ENCODE measurements at places on chromosomes 6 and 20.

- no peak for DNase-seq
Observed at GRCh38 chr6:87724983-87725811, 23.2 kb upstream of the AKIRIN2 start.

- DNase-seq = no peak
Observed at GRCh38 chr6:57324538-57324937, 7.1 kb downstream of the PRIM2 start.

DNA sequence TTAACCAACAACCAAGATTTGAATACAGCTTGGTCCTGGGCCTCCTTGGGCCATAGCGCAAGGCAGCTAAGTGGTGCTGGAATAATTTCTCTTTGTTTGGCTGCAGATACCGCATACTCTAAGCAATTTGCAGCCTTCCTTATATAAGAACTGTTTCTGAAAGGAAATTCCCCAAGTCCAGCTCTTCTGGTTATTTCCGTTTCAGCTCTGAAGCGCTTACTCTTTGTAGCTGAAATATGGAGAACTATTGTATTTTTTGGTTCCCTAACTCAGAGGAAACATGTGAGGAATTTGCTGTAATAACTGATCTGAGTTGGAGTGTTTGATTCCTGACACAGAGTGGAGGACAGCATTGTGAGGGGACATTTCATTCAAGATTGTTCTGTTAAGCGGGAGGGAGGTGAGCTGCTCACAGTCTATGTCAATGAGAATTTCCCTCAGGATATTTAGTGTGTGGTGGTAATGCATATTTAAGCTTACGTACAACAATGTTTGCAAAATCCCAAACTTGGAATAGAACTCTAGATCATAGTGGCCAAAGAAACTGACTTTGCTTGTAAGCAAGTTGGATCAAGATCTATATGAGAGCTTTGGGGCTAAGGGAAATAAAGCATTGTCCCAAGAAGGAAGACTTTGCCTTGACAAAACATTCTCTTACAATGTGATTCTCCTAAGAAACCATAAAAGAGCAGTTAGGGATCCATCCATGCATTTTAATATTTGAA, 576.6 kb upstream of the FLRT3 start:
- DNase-seq = no peak

DNA sequence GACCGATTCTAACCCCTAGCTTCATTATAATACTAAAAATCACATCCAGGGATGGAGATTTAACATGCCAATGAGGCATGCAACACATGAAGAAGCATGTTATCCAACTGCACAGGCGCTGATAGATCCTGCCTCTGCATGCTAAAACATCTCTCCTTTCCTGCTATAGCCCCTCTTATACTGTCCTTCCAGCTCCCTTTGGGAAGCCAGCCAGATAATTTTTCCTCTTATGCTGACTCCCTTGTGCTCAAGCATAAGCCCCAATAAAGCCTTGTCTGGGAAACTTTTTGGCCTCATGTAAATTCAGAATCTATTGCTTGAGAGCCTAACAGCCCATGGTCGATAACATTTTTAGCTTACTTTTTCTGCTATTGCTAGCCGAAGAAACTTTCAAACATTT, 404.3 kb downstream of the EPM2A start:
- no peak for DNase-seq

- no peak for DNase-seq
Observed at GRCh38 chr6:13418844-13419243, 68.6 kb downstream of the GFOD1 start.

DNA sequence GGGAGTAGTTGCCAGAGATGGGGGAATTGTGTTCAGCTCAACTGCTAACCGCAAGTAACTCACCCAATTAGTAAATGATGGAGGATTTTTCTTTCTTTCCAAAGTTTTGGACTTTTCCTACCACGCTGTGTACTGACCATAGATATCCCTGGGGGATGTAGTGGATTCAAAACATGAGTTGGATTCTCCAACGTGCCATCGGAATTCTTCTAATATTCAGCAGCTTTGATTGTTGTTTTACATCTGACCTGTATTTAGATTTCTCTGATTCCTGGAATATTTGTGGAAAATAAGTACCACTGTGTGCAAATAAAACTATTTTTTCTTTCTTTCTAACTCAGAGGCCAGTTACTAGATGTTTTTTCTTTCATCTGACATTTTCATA, 1.1 kb downstream of the CCDC170 start:
- no peak for DNase-seq

- no peak for DNase-seq
Observed at GRCh38 chr20:47389867-47390347, 33.4 kb upstream of the ZMYND8 start.

- no peak for DNase-seq
Observed at GRCh38 chr6:27565839-27566779, 93.2 kb upstream of the ZNF184 start.

GRCh38 chr6:67210450-67210849, 1424.6 kb upstream of the ADGRB3 start:
- DNase-seq = no peak

DNA sequence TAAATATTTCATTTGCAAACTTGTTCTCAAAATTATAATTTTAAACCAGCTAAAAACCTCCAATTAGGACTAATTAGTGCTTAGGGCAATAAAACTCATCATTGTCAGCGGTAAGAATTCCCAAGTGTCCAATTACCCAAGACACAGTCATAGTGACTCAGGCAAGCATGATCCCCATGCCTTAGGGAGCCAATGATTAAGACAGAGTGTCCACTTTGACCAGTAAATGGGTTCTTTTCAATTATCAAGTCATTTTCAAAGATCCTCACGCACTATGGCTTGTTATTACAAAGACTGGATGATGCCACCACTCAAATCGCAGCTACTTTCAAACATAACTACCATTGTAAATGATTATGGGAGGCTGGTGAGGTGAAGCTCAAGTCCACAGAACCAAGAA, 114.0 kb downstream of the BFSP1 start:
- no peak for DNase-seq

GRCh38 chr6:43836507-43837240, 66.7 kb downstream of the VEGFA start:
- no peak for DNase-seq

- DNase-seq = no peak
Observed at GRCh38 chr6:71287038-71287437, 1.6 kb upstream of the OGFRL1 start.

DNA sequence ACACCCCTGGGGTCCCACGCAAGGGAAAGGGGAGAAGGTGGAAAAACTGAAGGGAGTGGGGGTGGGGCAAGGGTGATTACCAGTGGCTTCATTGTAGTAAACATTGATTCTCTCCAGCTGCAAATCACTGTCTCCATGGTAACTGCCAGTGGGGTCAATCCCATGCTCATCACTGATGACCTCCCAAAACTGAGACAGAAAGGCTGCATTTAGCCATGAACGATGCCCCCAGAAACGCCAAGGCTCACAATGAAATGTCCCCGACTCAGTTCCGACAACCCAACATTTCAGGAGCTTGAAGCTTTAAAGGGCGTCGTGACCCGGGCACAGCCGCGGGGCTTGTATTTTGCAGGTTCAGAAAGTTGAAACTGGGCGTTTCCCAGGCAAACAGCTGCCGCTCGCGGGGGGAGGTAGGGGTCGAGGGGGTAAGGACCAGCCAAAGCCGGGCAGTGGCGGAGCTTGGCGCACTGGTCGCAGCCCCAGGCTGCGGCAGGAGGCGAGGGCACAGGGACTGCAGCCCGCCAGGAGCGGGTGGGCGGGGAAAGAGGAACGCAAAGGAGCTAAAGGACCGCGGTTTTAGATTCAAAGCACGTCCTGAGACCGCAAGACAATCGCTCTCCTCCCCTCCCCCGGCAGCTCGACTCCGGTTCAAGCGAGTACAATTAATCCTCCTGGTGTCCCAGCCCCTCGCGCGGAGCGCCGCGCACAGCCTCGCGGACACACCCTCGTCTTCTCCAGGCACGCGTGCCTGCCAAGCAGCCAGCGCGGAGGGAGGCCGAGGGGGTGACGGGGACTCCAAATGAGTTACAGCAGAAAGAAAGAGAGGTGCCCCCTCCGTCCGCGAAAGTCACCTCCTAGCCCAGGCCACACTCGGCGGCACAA, 731 bp downstream of the TUBB2B start:
- DNase-seq = no peak

- DNase-seq = no peak
Observed at GRCh38 chr20:41080866-41081265, 52.2 kb downstream of the TOP1 start.

GRCh38 chr20:54469952-54470351, 5.4 kb upstream of the DOK5 start:
- no peak for DNase-seq
